ENCODE measurements at places on chromosomes 13 and 19.

GRCh38 chr19:31073485-31074198, 275.6 kb downstream of the TSHZ3 start:
- no peak for DNase-seq

- DNase-seq = peak; percentile 27
Observed at GRCh38 chr13:38685974-38686576, 802 bp upstream of the FREM2 start.

- DNase-seq = peak; percentile 36
Observed at GRCh38 chr19:53892981-53893325, 11.0 kb downstream of the PRKCG start.

DNA sequence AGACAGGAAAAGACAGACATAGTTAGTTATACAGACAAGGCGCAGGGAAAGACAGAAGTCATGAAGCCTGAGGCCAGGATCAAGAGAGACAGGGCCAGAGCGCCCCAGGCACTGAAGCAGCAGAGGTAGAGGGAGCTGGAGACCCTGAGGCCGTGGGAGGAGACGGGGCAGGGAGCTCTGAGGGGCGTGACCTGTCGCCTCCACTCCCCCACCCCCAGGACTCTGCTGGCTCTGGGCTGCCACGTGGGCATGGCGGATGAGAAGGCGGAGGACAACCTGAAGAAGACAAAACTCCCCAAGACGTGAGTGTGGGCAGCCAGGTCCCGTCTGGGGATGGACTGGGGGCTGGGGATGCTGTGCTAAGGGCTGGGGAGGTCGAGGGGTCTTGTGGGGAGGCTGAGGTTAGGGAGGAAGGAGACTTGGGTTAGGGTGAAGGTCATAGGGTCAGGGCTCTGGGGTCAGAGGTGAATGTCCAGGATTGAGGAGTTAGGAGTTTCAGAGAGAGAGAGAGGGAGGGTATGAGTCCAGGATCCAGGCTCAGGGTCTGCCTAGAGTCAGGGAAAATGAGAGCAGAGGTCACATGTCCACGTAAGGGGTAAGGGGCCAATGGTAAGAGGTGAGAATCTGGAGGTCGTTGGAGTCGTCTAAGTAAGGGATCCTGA, 31.1 kb downstream of the RYR1 start:
- DNase-seq = no peak

DNA sequence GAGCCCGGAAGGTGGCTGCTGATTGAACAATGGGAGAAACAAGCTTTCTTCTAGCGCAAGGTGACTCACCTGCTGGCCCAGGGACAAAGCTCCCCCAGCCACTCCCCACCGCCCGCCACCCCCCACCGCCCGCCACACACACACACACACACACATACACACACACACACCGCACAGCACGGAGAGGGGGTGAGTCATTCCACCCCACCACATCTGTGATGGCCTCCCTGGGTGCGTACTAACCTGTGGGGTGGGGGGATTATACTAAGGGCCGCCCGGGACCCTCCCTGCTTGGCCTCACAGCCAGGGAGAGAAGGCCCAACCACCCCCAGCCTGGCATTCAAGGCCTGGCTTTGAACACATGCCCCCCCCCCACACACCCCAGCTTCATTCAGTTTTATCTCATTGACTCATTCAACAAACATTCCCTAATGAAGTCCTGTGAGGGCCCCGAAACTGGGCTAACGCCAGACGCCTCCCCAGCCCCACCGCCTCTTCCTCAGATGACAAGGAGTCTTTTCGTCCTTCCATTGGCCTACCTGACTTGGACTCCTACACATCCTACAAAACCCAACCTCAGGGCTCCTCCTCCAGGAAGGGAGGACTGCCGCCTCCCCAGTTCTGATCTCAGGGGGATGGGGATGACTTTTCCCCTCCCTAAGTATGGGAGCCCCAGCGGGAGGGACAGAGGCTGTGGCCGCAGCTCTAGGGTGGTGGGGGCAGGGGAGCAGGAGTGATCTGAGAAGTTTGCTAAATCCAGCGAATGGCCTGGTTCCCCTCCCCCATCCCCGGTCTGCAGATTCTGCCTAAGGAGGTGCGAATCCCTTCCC, 5.8 kb upstream of the ONECUT3 start:
- DNase-seq = no peak

- no peak for DNase-seq
Observed at GRCh38 chr13:109568339-109568818, 218.0 kb downstream of the IRS2 start.

DNA sequence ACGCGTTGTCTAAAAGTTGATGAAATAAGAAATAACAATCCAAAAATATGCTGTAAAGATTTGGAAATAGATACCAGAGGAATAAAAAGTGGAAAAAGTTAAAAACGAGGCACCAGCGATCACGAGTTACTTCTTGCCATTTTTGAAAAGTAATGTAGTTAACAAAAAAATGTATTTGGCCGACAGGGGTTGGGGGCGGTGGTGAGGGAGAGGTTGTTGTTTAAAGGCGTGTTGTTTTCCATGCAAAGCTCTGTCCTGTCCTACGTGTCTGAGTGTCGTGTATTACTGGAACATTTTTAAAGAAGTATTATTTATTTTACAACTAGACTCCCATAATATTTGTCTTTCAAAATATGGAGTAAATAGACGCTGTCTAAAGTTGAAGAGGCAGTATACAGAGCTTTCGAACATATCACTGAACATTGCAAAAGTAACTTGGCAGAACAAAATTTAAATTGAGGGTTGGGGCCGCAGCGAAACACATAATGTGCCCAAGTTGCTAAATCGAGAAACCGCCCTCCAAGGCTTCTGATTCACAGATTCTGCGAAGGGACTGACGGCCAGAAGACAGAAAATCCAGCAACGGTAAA, 823 bp downstream of the FBXO17 start:
- DNase-seq = no peak

DNA sequence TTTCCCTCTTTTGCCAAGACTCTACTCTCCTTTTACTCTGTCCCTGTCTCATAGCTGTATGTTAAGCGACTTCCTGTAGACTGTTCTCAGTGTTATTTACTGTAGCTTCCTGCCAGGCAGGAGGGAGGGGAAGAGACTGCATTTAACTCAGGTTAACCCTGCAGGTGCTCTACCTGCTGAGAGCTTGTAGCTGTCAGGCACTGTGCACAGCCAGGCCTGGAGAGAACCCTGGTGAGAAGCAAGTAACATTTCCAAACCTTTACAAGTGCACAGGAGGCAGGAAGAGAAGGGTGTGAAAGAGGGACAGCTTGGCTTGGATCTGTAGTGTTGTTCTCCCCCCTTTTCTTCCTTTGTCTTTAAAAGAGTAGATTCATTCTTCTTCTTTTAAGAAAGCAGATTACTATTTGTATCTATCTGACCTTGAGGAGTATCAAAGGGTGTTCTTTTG, 167.1 kb downstream of the LMO7 start:
- peak; percentile 22 for DNase-seq

DNA sequence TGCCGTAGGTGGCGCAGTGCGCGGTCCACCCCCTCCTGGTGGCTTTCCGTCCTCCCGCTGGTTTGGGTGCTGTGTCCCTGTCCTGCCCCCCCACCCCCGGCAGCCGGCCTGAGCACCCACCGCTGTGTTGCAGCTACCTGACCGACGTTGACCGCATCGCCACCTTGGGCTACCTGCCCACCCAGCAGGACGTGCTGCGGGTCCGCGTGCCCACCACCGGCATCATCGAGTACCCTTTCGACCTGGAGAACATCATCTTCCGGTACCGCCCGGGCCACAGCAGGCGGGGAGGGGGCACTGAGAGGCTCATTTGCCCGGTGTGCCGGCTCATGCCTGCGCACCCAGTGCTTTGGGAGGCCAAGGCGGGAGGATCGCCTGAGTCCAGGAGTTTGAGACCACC, 20.6 kb downstream of the GNA11 start:
- no peak for DNase-seq

DNA sequence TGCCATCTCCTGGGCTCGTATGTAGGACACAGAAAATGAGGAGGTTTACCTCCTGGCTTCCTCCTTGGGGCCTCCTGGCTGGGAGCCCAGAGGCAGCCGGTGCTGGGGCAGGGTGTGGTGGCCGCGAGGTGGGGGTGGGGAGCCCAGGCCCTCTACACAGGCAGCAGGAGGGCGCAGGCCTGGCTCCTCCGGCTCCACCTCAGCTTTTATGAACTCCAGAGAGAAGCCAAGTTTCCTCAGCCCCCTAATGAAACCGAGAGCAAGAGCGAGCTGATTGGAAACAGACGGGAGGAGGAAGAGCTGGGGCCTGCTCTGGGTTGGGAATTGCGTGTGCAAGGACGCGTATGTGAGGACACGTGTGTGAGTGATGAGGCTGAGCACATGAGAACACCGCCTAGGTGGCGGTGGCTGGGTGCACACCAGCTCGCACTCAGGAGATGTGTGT, 23.1 kb downstream of the LYL1 start:
- DNase-seq = no peak

- DNase-seq = peak; percentile 59
Observed at GRCh38 chr13:99966064-99966805, 5.3 kb downstream of the ZIC5 start.

DNA sequence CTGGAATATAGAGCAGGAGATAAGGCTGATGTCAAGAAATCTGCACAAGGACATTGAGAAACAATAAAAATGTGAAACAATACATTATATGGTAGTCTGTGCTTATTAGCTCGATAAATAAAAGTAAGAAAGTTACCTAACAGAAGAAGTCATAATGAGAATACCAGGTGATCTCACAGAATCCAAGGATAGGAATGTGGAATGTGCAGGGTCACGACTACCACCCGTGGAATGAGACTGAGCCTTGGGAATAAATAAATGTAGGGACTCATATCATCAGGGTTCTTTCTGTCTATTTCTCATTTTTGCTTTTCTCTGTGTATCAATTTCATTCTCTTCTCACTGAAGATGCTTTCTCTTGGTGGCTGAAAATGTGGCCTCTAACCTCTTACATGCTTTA, 26.0 kb upstream of the KBTBD7 start:
- no peak for DNase-seq

DNA sequence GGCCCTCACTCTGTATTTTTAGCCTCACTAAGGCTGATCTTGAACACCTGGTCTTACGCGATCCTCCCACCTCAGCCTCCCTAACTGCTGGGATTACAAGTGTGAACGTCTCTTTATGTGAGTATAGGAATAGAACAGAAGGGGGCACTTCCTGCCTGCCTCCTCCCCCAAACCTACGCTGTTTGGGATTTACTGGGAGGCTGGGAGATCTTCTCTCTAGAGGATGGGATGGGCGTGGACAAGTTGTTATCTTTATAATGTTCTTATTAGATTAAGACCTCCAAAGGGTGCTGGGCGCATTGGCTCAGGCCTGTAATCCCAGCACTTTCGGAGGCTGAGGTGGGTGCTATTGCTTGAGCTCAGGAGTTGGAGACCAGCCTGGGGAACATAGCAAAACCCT, 2.9 kb upstream of the CSNK1G2 start:
- no peak for DNase-seq

GRCh38 chr19:31444931-31445330, 95.7 kb upstream of the TSHZ3 start:
- no peak for DNase-seq

DNA sequence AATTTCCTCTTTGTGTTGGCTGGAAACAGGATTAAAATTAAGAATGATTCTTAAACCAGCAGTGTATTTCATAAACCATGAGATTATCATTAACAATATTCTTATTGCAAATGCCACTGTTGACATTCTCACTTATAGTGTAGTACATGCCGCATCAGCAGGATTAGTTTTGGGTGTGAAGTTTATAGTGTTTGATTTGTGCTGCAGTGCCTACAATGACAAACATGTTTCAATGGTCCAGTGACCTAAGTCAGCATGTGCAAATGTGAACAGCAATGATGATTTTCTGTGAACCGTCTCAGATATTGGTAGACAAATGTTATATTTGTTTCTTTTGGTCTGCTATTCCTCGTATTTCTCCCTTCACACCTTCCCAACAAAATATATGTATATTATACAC, 49.8 kb upstream of the TDRD3 start:
- no peak for DNase-seq

DNA sequence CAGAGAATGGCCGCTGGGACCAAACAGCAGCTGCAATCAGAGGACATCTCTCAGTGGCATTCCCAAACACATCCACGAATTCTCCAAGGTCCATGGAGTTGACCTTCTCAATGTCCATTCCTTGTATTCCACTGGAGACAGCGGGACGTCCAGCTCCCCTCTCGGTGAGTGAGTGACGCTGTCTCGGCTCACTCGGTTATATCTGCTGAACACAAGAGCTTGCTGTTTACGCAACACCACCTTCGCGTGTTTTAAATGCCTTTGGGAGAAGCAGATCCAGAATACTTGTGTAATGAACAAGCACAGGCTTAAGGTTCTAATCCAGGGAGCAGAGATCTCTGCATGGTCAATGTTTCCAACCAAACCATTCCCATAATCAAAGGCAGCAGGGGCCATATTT, at the start of gene URAD:
Gene URAD, minus strand, starts transcription at position 174 of the 400 bp plus-strand sequence. Its CDS starts 56 bp downstream, at position 118.
- DNase-seq = no peak

DNA sequence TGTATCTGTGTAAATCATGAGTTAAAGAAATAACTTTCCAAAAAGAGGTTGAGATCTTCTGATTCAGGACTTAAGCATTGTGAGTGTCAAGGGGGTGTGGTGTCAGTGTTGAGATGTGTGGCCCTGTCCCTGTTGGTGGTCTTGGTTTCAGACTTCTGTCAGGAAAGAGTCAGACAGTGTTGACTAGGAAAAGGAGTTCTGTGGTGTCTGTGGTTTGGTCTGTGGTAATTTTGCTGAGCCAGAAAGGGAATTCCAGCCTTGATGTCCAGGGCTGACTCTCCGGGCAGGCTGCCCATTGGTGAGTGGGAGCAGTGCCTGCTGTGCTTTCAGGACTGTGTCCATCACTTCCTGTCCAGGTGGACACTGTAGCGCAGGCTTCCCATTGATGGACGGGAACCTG, 39.8 kb upstream of the IGFL4 start:
- DNase-seq = no peak
